NCI-H524 (cell line): ENCODE measurements at places on chromosomes 5 and 9.
A peak's percentile ranks its signal among the peaks of the same experiment; 100 is the strongest.

- no peak for DNase-seq
Measured at GRCh38 chr9:136355616-136356557, 7.7 kb downstream of the DNLZ start.

DNA sequence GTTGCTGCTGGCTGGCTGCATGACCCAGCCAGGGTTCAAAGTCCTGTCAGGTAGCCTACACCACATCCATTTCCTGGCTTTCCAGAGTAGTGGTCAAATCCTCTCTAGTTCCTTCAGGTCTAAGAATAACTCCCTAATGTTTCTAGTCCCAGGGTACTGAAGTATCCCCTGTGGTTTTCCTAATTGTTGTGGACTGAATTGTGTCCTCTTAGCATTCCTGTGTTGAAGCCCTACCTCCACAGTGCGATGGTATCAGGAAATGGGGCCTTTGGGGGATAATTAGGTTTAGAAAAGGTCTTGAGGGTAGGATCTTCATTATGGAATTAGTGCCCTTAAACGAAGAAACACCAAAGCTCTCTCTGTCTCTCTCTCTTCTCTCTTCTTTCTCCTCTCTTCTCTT lies 191.8 kb upstream of the CCNG1 start:
- no peak for DNase-seq

DNA sequence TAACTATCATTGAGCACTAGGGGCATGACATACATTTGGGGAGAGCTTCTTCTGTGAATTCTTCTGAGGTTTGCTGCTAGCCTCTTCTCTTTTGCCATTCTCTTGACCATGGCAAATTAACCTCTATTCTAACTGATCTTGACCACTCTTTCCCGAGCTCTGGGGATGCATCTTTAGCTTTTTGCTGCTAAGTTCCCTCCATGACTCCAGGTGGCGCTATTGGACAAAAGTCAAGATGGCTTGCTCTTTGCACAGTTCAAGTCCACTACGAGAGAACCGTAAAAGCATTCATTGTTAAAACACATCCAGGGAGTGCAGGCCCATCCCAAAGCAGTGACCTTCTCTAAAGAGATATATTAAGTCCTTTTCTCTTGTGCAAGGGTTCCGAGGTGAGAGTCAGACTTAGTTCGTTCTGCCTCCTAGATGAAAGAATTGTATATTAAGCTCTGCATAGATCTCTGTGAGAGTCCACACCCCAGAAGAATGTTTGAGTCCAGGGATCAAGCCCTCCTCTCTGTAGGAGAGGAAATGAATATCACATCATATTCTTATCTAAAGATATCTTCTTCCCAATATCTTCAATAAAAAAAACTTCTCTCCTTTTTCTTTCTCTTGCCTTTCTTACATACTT lies 1152.9 kb upstream of the CDH6 start:
- peak; percentile 83 for DNase-seq

DNA sequence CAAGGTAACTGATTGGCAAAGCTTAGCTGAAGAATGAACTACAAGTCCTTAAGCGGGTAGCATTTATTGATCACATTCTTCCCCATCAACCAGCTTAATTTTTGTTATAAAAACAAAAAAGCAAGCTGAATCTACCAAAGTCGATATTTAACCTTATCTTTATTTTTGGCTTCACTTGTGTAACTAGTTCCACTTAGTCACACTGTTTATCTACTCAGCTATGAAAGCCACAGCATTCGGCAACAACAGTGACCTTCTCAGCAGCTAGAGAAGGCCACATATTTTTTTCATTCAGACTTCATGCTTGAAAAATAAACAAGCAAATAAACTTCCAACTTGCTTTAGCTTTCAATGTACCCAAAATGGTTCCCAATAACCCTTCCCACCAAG lies 69.4 kb downstream of the KLHL3 start:
- no peak for DNase-seq

- DNase-seq, result no peak
Measured at GRCh38 chr5:1065143-1065750, 46.6 kb downstream of the SLC12A7 start.

DNA sequence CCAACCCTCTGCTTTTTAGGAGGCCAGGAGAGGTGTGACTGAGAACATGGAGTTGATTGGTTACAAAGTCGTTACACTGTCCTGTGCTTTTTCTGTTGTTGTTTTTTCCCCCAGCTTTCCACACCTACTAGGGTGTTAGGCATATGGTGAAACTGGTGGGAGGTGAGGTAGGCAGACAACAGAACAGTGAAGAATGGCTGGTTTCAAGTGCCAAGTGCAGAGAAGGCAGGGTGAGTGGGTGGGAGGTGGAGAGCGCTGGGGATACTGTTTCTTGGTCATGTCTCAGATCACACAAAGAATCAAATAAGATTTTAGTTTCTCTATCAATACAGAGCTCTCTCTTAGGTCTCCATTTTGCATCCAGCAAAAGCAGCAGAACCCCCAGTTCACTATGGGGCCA lies 2.2 kb upstream of the SPTAN1 start:
- no peak for DNase-seq

- DNase-seq, result no peak
Measured at GRCh38 chr5:52838326-52839015, 50.8 kb downstream of the ITGA1 start.

- DNase-seq, result no peak
Measured at GRCh38 chr9:35225677-35226076, 63.9 kb downstream of the UNC13B start.

GRCh38 chr5:36756848-36757247 lies 119.7 kb upstream of the NIPBL start:
- DNase-seq, result no peak

- no peak for DNase-seq
Measured at GRCh38 chr5:169296419-169297143, 4.4 kb downstream of the SLIT3 start.

DNA sequence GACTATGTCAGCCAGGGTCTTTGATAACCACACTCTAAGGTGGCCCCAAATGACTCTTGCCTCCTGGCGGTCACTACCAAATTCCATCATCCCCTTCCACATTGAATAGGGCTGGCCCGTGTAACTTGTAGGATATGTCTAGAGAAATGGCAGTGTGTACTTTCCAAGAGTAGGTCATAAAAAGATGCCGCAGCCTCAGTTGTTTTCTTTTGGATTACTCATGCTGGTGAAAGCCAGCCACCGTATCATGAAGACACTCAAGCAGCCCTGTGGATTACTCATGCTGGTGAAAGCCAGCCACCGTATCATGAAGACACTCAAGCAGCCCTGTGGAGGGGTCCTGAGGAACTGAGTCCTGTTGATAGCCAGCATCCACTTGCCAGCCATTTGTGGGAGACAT lies 172.0 kb upstream of the TBC1D2 start:
- DNase-seq, result no peak

GRCh38 chr5:165735388-165735787 lies 2230.0 kb downstream of the MAT2B start:
- no peak for DNase-seq

DNA sequence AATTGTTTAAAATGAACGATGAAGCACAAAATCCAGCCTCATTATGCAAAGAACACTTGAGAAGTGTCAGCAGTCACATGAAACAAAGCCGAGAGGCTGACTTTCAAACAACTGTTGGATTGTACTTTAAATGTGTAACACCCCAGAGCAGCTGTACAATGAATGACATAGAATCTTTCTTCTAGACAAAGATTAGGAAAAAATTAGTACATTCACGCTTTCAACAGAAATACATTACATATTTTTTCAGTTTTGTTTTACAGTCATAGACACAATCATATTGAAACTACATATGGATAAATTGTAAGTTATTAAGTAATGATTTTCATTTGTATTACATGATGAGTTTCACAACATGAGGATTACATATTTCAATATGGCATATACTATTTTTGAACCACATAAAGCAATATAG lies 10.6 kb upstream of the AGXT2 start:
- DNase-seq, result peak; percentile 19

DNA sequence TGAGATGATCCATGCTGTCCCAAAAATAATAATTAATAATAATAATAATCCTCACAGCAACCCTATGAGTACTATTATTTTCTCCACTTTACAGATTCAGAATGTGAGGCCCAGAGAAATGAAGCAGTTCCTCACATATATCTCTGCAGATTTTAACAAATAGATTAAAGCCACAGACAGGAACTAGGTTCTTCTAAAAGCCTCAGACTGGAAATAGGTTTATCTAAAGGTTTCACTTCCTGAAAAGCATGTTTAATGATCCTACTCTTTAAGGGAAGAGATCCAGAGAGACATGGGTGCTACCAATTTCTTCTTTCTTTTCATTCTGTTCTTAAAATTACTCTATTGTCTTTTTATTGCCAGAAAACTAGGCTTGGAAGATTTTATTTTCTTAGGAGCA lies 1079.4 kb upstream of the COX7C start:
- DNase-seq, result no peak

DNA sequence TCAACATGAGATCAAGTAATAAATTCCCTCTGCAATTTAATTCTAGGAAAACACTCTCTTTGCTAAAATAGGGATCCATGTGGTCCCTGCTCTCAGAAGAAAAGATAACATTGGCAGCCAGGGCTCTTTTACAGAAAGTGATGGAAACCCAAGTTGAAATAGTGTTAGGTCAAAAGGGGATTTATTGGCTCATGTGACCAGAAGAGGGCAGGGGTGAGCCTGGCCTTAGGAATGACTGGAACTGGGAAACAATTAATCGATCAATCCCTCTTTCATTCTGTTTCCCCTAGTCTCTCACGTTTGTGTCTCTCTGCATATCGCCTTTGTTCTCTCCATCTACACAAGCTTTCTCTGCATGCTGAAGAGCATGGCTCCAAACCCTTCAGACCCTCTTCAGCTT lies 58.3 kb upstream of the ALDH1B1 start:
- DNase-seq, result peak; percentile 10

DNA sequence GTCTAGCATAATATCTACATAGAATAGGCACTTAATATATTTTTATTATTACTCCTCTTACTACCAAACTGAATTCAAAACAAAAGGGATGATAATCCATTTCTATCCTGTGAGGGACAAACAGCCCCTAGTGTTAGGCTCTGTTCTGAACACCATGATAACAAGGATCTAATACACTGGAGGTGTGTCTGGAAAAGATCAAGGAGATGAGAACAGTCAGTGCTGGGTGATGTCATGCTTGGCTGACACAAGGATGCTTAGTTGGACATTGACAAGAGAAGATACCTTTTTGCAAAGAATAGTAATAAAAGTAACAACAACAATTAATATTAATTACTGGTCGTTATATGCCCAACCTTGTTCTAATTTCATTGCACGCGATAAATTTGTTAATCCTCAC lies 458.7 kb downstream of the EBF1 start:
- no peak for DNase-seq

- no peak for DNase-seq
Measured at GRCh38 chr9:113541019-113541900, 77.7 kb downstream of the RGS3 start.

- peak; percentile 34 for DNase-seq
Measured at GRCh38 chr5:54309276-54309675, 1.1 kb downstream of the ARL15 start.

- DNase-seq, result no peak
Measured at GRCh38 chr5:166880456-166880855, 1411.0 kb upstream of the WWC1 start.

DNA sequence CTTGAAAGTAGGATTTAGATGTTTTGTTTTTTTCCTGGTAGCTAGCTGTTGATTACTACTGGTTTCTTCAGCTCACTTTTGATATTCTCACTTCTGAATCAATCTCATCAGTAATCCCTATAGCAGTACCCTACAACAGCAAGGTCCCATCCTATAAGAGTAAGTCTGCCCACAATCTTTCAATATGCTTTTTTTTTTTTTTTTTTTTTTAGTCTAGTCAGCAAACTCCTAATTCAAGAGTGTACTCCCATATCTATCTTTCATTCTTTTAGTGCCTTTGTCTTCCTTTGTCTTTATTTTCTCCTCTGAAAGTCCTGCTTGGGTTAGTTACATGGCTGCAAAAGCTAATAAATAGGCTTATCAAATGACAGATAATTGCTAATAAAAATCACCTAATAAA lies 362.4 kb upstream of the RIOK2 start:
- no peak for DNase-seq

DNA sequence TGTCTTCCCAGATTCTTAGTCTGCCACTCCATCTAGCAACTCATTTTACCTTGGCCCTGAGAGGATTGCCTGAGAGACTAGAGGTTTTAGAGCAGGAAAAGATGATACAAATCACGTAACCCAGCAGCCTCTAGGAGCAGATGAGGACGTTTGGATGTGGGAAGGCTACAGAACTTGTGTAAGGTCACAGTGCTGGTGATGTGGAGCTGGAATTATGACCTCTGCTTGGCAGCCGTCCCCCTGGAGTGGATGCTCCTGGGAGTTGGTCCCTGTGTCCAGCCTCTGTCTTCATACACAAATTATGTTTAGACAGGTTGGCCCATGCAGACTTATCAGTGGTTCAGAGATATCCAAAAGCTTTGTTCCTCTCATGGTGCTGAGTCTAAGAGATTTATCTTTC lies 499.0 kb downstream of the EBF1 start:
- DNase-seq, result no peak

- DNase-seq, result no peak
Measured at GRCh38 chr9:2332663-2333062, 288.9 kb upstream of the VLDLR start.

- DNase-seq, result no peak
Measured at GRCh38 chr5:169649486-169649885, 12.4 kb downstream of the DOCK2 start.

GRCh38 chr5:123294544-123294943 lies 128.7 kb downstream of the CEP120 start:
- DNase-seq, result no peak

- no peak for DNase-seq
Measured at GRCh38 chr5:84831701-84832100, 447.0 kb upstream of the EDIL3 start.

DNA sequence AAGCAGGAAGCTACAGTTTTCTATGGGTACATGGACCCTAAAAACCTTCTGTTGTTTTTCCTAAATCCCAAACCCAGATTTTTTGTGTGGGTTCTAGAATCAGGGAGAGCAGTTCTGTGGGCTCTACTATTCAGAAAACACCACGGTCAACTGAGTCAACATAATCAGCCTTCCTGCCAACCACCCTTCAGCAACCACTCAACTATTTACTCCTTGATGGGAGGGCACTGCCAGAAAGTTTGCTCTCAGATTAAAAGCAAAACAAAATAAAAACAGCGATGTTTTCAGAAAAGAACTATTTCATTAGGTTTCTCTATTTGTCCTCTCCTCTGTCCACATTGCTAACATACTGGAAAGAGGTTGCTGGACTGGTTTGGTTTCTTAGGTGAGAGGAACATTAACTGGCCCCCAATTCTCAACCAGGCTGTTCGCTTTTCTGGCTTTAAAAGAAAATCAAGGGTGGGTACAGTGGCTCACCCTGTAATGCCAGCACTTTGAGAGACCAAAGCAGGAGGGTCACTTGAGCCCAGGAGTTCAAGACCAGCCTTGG lies 72.3 kb downstream of the GCNT1 start:
- DNase-seq, result no peak

DNA sequence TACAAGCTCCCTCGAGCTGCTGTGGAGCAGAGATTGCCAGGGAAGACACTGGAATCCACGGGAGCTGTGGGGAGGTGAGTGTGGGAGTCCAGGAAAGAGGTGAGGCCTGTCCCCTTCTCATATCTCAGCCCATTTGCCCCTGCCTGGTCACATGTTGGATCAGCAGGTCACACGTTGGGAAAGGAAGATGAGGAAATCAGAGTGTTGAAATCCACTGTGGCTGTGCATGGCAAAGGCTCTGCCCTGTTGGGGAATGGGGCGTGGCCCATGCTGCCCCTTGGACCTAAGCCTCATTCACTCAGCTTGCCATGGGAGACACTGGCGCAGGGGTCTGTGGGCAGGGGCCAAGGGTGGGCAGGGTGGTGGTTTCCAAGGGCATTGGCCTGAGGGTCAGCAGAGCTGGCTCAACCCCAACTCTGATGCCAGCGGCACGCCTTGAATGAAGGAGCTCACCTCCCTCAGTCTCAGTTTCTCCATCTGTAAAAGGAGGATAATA lies 85.4 kb upstream of the CPEB4 start:
- DNase-seq, result no peak
